A549 treated with RU486 at 1 μM for 4 hours (cell line): ENCODE measurements at places on chromosomes 1 and 21. TPM values are rescaled to one million over a fixed set of nuclear protein-coding genes. Genes with fewer than 3 reads are reported as not detected.

BTF3L4 gene
- total RNA-seq: 19.0 to 45.1 TPM (median 32.5 TPM) in 5 replicates

OLIG1 gene
- total RNA-seq: 0.14 TPM in 1 of 5 replicates, not detected in the others

YTHDF2 gene
- 51.7 to 59.5 TPM (median 55.6 TPM) in 5 replicates for total RNA-seq

AMY1B gene
- not detected in 5 replicates for total RNA-seq

HSPB7 gene
- not detected in 5 replicates for total RNA-seq

ST6GALNAC5 gene
- not detected in 5 replicates for total RNA-seq

LEMD1 gene
- not detected in 5 replicates for total RNA-seq

GART gene
- 59.7 to 70.0 TPM (median 64.9 TPM) in 5 replicates for total RNA-seq

TEX38 gene
- 0.13 TPM in 1 of 5 replicates, not detected in the others for total RNA-seq

AADACL4 gene
- not detected in 5 replicates for total RNA-seq

NUDT17 gene
- total RNA-seq: 5.1 to 6.3 TPM (median 6.1 TPM) in 5 replicates

POU3F1 gene
- 0.11 TPM in 1 of 5 replicates, not detected in the others for total RNA-seq

GPATCH3 gene
- total RNA-seq: 8.5 to 11.9 TPM (median 10.7 TPM) in 5 replicates

RAVER2 gene
- 2.4 to 5.5 TPM (median 5.0 TPM) in 5 replicates for total RNA-seq

ACOT11 gene
- total RNA-seq: 1.8 to 2.6 TPM (median 1.9 TPM) in 5 replicates

HES2 gene
- total RNA-seq: 2.3 to 4.7 TPM (median 4.2 TPM) in 5 replicates

GPR25 gene
- not detected in 5 replicates for total RNA-seq

WDR64 gene
- not detected in 5 replicates for total RNA-seq

TMPRSS2 gene
- 0.09 to 0.26 TPM (median 0.13 TPM) in 3 of 5 replicates, not detected in the others for total RNA-seq

SH2D1B gene
- total RNA-seq: 0.05 to 0.37 TPM (median 0.12 TPM) in 4 of 5 replicates, not detected in the other

RGS16 gene
- total RNA-seq: 0.17 to 0.37 TPM (median 0.34 TPM) in 5 replicates

ZBTB8B gene
- not detected in 5 replicates for total RNA-seq

VWA1 gene
- 4.8 to 16.5 TPM (median 14.4 TPM) in 5 replicates for total RNA-seq
